Pulmonary artery endothelial cell (primary cell): ENCODE measurements at places on chromosomes 7 and 10. TPM values are rescaled to one million over a fixed set of nuclear protein-coding genes. Genes with fewer than 3 reads are reported as not detected.

- DNase-seq = no peak
These were observed 63.3 kb downstream of the PPP1R3C start for GRCh38 chr10:91569522-91569921.

ADRA2A gene
- 0.13 and 0.49 TPM in 2 replicates for total RNA-seq

DNA sequence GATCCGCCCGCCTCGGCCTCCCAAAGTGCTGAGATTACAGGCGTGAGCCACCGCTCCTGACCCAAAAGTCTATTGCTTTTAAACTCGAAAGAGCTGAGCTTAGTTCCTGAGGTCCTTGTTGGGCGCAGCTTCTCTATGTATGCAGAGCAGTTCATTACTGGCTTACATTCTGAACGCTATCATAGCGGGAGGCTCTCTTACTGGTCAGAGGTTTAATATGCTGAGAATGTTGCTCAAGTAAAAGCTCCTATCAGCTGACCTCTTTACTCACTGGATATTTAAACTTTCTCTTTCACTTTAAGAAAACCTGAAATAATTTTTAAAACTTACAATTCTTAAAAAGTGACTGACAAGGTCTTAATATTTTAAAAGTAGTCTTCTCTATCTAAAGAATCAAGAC, 160.8 kb upstream of the WNT16 start:
- no peak for DNase-seq

DNA sequence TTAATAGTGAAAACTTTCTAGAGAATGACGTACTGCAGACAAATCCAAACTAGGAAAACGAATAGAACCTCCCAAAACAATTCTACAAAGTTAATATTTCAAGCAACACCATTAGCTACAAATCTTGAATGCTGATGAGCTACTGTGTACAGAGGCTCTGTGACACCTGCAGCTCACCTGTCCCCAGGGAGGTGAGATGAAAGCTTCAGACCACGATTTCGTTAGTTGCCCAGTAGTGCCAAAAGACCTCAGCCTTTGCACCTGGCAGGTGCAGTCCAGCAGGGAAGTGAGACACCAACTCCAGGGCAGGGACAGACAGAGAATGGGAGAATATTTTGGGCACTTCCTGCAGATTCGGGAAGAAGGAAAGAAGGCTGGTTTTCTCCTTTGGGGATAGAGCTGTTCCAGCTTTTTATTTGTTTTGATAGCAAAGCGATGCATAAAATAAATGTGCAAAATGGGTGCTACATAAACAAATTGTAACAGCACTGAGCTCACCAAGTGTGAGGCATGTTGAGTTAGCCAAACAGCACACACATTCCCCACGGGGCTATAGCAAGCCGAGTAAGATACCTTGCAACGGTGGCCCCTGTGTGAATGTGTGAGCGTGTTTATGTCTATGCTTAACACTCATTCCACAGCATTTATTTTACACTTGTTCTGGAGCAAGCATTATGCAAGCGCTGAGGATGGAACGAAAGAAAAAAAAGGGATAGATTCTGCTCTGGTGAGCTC, 1024.8 kb upstream of the AUTS2 start:
- no peak for DNase-seq
